Liver (tissue), 10 donors: ENCODE measurements at places on chromosomes 16 and 17. TPM values are rescaled to one million over a fixed set of nuclear protein-coding genes. Genes with fewer than 3 reads are reported as not detected.

The ABCA9 gene
- 5.1 TPM for polyA plus RNA-seq

The TNS4 gene
- not detected for polyA plus RNA-seq

The OMG gene
- 2.1 TPM for polyA plus RNA-seq

The SMPD3 gene
- 0.92 TPM for polyA plus RNA-seq

The CIITA gene
- 1.6 TPM for polyA plus RNA-seq

The KRT24 gene
- polyA plus RNA-seq = not detected

The EFNB3 gene
- polyA plus RNA-seq = 0.80 TPM
